ENCODE measurements at places on chromosomes 1 and 21. TPM values are rescaled to one million over a fixed set of nuclear protein-coding genes. Genes with fewer than 3 reads are reported as not detected.

HPCA gene
- total RNA-seq: not detected

NGF gene
- total RNA-seq: 7.2 TPM

CD101 gene
- total RNA-seq: 0.26 TPM

CELA3A gene
- total RNA-seq: not detected

ACTL8 gene
- total RNA-seq: 0.11 TPM

SLC9C2 gene
- total RNA-seq: under 0.01 TPM

CD1B gene
- not detected for total RNA-seq

MTFR1L gene
- total RNA-seq: 53.9 TPM

C1orf115 gene
- 2.5 TPM for total RNA-seq

FCRL6 gene
- total RNA-seq: not detected

CD34 gene
- 0.54 TPM for total RNA-seq

FCAMR gene
- not detected for total RNA-seq

LMOD1 gene
- 1.4 TPM for total RNA-seq

CD2 gene
- not detected for total RNA-seq

PFDN2 gene
- total RNA-seq: 22.2 TPM

EPHA8 gene
- total RNA-seq: not detected

CAPZA1 gene
- 266 TPM for total RNA-seq

WDR4 gene
- total RNA-seq: 8.8 TPM

RGS8 gene
- total RNA-seq: 0.78 TPM

GPR157 gene
- total RNA-seq: 3.7 TPM

EXOC8 gene
- 22.2 TPM for total RNA-seq

CTH gene
- 11.2 TPM for total RNA-seq

SYTL1 gene
- total RNA-seq: 0.22 TPM

SYT14 gene
- total RNA-seq: 0.32 TPM

NES gene
- 0.26 TPM for total RNA-seq

LRRC8B gene
- 1.6 TPM for total RNA-seq

PRAMEF6 gene
- not detected for total RNA-seq

ZBTB8B gene
- total RNA-seq: under 0.01 TPM

IFNLR1 gene
- 0.22 TPM for total RNA-seq

ATP1A4 gene
- total RNA-seq: not detected

HJV gene
- not detected for total RNA-seq

CRB1 gene
- total RNA-seq: 0.65 TPM

ACTA1 gene
- not detected for total RNA-seq

MAP3K21 gene
- total RNA-seq: 0.39 TPM

CAPN8 gene
- total RNA-seq: not detected

LAMB3 gene
- total RNA-seq: 12.2 TPM

TNFRSF9 gene
- 0.65 TPM for total RNA-seq

THEM5 gene
- total RNA-seq: not detected

ADAMTS1 gene
- 560 TPM for total RNA-seq

RGS13 gene
- not detected for total RNA-seq

TRIM63 gene
- not detected for total RNA-seq

TSACC gene
- 0.65 TPM for total RNA-seq

TARS2 gene
- 13.9 TPM for total RNA-seq

CA6 gene
- not detected for total RNA-seq

MYOG gene
- total RNA-seq: not detected

MIXL1 gene
- total RNA-seq: not detected

LGR6 gene
- total RNA-seq: under 0.01 TPM

RHD gene
- total RNA-seq: not detected

CFH gene
- 185 TPM for total RNA-seq

AMY1C gene
- not detected for total RNA-seq

PTGER3 gene
- total RNA-seq: under 0.01 TPM

CLCA1 gene
- total RNA-seq: not detected

KCNE2 gene
- total RNA-seq: not detected

OLIG2 gene
- not detected for total RNA-seq

Data from articular chondrocyte of knee joint (primary cell).